ENCODE measurements at places on chromosomes 2 and 18.

- DNase-seq: no peak
These were observed 193.4 kb downstream of the TDRD15 start for GRCh38 chr2:21317131-21317530.

GRCh38 chr18:59954755-59955156, 55.0 kb downstream of the PMAIP1 start:
- DNase-seq: no peak

- no peak for DNase-seq
These were observed 1265.5 kb upstream of the ACVR2A start for GRCh38 chr2:146579147-146579930.

GRCh38 chr18:69628774-69629359, 228.2 kb downstream of the DOK6 start:
- no peak for DNase-seq

- no peak for DNase-seq
These were observed 640 bp downstream of the ROCK2 start for GRCh38 chr2:11343650-11344341.

- DNase-seq: no peak
These were observed 175.3 kb upstream of the TCF4 start for GRCh38 chr18:55763298-55763697.

GRCh38 chr2:42839809-42840501, 47.6 kb upstream of the HAAO start:
- no peak for DNase-seq

DNA sequence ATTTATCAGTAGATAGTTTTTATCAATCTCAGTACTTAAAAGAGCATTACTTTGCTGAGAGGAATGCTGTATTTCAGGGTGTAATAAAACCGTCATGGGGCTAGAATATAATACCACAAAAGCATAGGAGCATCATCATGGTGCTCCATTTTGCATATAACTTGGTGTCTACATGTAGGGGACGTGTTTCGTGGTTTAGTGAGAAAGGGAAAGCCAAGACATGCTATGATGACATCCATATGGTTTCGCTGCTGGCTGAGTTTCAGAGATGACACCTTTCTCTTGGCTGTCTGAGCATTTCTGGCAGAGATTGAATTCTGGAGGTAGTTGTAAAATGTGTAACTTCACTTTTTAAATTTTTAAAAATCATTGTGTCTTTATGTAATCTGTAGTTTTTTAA, 32.4 kb downstream of the WDR43 start:
- no peak for DNase-seq

- DNase-seq: no peak
These were observed 1.4 kb downstream of the MBD2 start for GRCh38 chr18:54222922-54223567.

DNA sequence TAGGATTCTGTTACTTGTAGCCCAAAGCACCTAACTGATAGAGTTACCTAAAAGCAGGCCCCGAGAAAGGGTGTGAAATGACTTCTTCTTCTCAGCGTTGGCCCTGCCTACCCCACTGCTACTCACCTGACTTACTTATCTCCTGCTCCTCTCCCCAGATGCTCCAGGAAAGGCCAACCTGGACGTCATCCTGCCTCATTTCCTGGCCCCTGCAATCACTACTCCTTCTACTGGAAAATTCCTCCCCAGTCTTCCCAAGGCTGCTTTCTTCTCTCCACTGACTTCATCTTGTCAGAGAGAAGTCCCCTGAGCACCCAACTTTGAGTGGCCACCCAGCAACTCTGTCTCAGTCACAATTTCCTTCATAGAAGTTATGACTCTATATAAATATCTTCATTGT, 63.4 kb upstream of the KLF7 start:
- no peak for DNase-seq

DNA sequence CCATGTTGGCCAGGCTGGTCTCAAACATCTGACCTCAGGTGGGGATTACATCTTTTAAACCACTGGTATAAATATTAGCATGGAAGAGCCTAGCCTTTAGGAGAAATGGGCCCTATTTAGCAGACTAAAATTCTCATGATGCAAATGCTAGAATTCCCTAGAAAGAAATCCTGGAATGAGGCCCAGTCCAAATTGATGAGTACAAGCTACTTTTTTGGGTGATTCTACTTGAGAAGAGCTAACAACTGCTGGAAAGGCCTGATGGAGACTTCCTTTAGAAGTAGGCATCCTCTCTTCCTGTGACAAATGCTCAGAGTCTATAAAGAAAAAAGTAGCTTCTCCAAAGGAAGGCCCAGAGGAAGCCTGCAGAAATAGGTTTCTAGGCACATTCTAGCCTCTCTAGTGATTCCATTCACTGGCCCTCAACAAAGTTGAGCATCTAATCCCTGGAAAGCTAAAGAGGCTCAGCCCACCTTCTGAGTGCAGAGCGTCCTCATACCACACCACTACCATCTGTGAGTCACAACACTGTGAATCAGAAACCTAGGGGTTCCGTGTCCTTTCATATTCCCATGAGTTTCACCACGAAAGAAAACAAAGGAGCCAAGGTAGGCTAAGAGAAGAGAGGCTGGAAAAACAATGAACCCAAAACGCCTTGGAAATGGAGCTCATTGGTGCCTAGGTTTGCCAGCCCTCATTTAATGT, 183.1 kb downstream of the C1D start:
- DNase-seq: no peak

DNA sequence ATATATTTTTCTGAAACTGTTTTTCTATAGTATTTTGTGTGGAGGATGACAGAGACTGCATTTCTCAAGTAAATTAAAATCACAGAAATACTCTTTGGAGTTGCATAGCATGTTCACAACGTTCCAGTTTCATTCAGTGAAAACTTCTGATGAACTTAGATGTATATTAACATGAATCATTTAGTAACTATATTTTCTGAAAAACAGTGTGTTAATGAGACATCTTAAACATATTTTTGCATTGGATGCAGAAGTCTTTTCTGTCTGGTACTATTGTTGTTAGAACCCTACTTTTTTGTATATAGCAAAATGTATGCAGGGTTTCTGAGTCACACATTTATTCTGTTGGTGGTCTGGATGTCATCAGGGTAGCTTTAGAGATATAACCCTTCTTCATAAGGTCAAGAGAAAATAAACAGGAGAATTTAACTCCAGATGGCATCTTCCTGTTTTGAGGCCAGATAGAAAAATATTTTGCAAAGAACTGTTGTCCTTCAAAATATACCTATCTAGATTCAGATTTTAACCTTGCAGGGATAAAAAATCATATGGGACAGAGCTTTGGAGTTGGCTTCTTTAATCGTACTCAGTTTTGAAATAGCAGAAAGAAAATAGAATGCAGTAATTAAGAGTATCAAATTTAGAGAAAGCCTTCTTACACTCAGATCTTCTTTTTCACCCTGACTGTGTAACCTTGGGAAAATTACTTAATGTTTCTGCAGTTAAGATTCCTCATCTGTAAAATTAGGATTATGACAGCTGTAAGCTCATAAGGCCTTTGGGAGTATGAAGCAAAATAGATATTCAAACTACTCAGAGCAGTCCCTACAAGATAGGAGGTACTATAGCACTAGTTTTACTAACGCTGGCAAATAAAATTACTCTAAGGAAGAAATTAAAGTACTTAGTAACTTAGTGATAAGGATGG, 5.3 kb downstream of the COL3A1 start:
- no peak for DNase-seq

GRCh38 chr2:32812316-32812715, 134.4 kb upstream of the LTBP1 start:
- no peak for DNase-seq

GRCh38 chr2:97720746-97721145, 7.4 kb downstream of the ZAP70 start:
- DNase-seq: no peak

DNA sequence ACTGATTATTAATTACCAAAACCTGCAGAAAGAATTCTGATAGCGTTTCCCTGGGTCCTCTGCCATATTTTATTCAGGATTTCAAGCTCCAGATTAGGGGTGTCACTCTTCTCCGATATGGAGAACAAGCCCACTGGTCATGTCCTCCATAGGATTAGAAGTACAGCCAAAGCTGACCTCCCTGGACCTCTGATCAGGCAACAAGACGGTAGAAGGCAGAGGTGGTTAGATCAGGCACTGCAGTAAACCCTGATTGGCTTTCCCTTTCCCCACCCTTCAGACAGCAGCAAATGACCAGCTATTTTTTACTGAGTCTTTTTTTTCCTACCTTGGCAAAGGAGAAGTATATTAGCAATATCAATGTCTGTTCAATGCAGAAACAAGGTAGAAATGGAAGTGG, 37.7 kb downstream of the SPC25 start:
- DNase-seq: no peak

GRCh38 chr2:29601321-29601720, 320.1 kb downstream of the ALK start:
- DNase-seq: no peak

GRCh38 chr18:38322206-38322605, 756.6 kb upstream of the CELF4 start:
- DNase-seq: no peak

GRCh38 chr18:45254709-45255082, 360.6 kb upstream of the SLC14A2 start:
- no peak for DNase-seq

DNA sequence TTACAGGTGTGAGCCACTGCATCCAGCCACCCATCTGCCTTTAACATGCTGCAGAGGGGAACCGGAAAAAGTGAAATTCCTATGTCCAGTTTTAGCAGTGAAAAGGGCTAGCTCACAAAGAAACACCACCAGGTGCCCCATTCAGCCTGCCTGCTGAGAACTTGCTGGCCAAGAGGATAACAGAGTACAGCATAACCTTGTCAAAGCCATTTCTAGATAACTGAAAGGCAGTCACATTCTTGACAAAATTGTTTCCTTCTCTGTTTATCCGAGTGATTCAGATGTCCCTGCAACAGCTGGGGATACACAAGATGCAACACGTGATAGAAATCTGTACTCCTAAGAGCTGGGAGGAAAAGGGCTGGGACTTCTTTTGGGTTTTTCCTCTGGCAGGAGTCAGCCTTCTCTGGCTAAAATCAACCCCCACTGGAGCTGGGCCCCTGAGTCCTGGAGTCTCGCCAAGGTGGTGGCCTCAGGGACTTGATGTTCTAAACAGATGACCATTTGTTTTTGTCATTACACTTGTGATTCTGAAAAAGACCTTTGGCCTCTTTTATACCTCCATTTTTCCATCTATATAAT, 505.4 kb downstream of the BCL11A start:
- DNase-seq: no peak

Data from D721Med (cell line).